Type B pancreatic cell (in vitro differentiated cells): ENCODE measurements at places on chromosomes 13 and 19. TPM values are rescaled to one million over a fixed set of nuclear protein-coding genes. Genes with fewer than 3 reads are reported as not detected.

GRCh38 chr19:51372649-51373504, at the start of gene NKG7:
NKG7 (minus strand) TSS chr19:51372654; CDS start chr19:51372535, 119 bp downstream.
- no peak for DNase-seq

The KCNJ14 gene
- total RNA-seq = 1.8 TPM in 2 replicates

- no peak for DNase-seq
Observed at GRCh38 chr19:33462112-33462791, 59.3 kb downstream of the PEPD start.

- DNase-seq = no peak
Observed at GRCh38 chr19:39296906-39297305, 699 bp downstream of the IFNL1 start.

The BEST2 gene
- total RNA-seq = 0.14 TPM in 1 of 2 replicates, not detected in the other

- DNase-seq = no peak
Observed at GRCh38 chr19:6091771-6092291, 18.5 kb downstream of the RFX2 start.

DNA sequence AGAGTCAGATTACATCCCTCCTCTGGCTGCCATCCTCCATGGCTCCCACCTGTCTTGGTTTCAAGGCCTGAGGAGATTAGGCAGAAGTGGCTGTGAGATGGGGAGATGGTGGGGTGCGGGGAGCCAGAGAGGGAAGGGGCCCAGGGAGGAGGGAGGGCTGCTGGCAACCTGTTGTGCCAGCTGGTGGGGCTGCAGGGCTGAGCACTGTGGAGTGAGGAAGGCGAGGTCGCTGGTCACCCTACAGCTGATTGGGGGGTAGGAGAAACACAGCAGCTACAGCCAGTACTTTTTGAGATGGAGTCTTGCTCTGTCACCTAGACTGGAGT, 48.3 kb downstream of the CD320 start:
- no peak for DNase-seq

The TPTE2 gene
- total RNA-seq = not detected in 2 replicates

DNA sequence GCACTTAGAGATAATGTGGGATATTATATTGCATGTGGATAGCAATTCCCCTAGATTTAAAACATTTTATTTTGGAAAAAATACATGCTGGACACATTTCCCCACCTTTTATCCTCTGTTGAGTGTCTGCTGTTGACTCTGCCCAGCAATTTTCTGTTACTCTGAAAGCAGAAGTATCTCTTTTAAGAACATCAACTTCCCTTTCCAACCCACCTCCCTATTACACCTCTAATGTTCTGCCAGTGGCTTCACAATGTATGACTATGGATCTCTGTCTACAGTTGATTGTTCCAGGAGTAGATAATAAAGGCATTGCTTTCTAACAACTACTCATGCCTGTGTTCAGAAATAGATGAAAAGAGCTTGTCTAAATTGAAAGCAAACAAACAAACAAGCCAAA, 754.8 kb upstream of the SLITRK6 start:
- no peak for DNase-seq

DNA sequence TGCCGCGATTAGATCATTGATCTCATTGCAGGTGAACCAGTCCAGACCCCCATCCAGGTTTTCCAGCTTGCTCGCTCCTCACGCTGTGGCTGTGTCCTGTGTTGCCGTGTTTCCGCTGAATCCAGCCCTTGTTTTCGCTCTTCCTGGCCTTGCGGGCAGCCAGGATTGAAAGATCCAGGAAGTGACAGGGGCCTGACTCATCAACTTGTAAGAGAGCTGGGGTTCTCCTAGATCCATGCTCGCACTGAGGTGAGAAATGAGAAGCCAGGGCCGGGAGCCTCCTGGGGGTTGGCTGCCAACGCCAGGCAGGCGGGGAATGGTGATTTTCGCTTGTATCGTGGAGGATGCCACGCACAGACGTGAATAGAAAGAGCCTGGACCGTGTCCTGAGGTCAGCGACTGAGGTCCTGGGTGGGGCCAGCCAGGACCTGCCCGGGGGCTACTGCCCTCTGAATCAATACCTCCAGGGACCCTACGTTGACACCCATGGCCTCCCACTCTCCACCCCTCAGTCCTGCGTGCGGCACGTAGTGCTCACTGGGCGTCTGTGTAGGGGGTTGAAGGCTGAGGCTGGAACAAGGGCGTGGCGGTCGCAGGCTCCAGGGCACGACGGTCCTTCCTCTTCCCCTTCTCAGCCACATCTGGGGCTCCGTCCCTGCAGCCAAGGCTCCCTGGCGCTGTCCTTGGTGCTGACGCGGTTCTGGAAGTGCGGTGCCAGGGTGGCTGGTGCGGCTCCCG, 7.3 kb upstream of the PTPRH start:
- DNase-seq = no peak

- DNase-seq = no peak
Observed at GRCh38 chr19:7287722-7288121, 6.5 kb downstream of the INSR start.

The GARIN5A gene
- total RNA-seq = 1.9 and 5.2 TPM in 2 replicates

- no peak for DNase-seq
Observed at GRCh38 chr13:98677398-98677797, 75.1 kb downstream of the SLC15A1 start.

DNA sequence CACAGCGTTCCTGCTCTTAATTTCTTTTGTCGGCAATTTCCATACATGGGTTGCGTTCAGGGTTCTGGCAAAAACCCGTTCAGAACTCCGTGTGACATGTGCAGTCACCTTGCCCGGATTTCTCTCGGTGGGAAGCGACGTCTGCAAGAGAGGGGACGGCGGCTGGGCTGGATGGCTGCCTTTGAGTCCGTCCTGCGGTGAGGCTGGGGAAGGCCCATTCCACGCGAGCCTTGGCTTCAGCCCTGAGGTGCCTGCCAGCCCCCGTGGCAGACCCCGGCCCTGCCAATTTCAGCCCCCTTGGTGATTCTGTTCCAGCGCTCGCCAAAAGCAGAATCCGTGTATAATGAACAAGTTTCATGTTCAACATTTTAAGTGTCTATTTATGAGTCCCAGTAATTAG, 72.6 kb upstream of the TSHZ3 start:
- no peak for DNase-seq

- no peak for DNase-seq
Observed at GRCh38 chr13:51539887-51540286, 44.4 kb upstream of the WDFY2 start.

The ZNF575 gene
- 1.8 and 2.6 TPM in 2 replicates for total RNA-seq

DNA sequence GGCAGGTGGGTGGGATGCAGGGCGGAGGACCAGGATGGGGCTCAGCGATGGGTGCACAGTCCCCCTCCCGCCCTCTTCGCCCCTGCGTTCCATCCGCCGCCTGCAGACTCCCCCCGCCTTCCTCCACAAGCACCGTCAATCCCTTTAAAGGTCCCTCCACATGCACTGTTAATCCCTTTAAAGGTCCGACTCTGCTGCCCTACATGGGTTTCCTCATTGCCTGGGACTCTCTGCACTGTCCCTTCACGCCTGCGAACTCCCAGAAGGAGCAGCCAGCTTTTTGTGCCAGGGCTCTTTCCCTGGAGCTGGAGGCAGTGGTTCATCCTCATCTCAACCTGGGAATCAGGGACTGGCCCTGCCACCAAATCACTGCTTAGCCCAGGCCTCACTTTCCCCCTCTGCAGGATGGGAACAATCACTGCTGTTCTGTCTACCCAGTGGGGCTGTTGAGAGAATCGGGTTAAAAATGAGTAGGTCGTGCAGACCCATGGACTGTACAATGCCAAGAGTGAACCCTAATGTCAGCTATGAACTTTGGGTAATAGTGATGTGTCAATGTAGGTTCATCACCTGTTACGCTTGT, 20.4 kb downstream of the ZNF574 start:
- DNase-seq = no peak

- no peak for DNase-seq
Observed at GRCh38 chr13:94966422-94966955, 254.1 kb upstream of the SOX21 start.

DNA sequence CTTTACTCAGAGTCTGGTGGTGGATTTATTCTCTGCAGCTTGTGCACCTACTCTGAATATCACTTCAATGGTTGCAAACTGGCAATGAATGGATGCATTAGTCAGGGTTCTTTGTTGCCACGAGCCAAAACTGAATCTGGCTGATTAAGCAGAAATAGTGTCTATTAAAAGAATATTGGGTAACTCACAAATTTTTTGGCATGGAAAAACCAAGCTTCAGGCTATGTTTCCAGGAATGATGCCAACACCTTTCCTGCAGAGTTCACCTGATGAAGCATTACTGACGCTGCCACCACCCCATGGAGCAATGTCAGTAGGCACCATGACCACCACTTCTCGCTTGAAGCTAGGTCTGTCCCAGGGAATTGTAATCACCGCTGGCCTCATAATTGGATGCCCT, 597.8 kb upstream of the SLC10A2 start:
- no peak for DNase-seq

DNA sequence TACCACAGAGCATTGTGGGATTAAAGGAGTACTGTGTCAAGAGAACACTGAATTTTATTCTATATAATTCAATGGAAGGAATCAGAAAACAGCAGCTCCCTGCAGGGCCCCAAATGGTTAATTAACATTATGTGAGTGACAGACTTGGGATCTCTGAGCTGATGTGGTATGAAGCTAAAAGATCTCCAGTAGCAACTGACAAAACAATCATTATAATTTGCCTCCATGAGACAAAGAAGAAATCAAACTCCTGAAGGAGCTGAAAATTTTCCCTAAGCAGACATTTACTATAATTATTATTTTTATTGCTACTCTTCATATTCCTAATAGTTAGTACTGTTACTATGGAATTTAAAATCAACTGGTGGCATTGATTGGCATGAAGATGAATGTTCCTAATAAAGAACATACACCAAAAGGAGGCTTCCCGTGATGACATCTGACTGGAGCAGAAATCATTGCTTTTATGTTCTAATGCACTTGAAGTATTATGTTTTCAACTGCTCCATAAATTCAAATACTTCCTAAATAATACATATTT, 28.8 kb upstream of the RFC3 start:
- DNase-seq = no peak

The PRR22 gene
- total RNA-seq = 3.3 and 5.2 TPM in 2 replicates

The WASF3 gene
- 15.2 and 40.2 TPM in 2 replicates for total RNA-seq

GRCh38 chr19:23093832-23094231, 23.0 kb upstream of the ZNF730 start:
- DNase-seq = no peak

The ZNF285 gene
- 9.6 and 10.4 TPM in 2 replicates for total RNA-seq

- no peak for DNase-seq
Observed at GRCh38 chr19:7734220-7735203, 2.6 kb upstream of the CLEC4G start.

The TUBA3C gene
- total RNA-seq = not detected in 2 replicates

DNA sequence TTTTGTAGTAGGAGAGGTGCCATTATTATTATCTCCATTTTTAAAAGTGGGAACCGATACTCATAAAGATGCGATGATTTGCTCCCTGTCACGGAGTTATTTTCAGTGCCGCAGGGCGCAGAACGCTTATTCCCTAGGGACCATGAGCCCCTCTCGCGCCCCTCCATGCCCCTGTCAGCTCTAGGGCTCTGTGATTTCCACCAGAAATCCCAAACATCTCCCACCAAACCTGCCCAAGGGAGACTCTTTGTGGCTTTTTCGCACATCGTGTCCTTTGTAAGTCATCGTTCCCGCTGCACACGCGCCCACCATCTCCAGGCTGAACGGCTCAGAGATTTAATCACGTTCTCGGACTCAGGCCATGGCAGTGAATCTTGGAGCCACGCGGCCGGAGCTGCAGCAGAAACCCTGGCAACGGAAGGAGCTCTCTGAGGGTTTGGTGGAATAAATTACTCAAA, 105.1 kb downstream of the DNAJC15 start:
- no peak for DNase-seq

GRCh38 chr19:926323-926588, 421 bp downstream of the ARID3A start:
- DNase-seq = no peak

DNA sequence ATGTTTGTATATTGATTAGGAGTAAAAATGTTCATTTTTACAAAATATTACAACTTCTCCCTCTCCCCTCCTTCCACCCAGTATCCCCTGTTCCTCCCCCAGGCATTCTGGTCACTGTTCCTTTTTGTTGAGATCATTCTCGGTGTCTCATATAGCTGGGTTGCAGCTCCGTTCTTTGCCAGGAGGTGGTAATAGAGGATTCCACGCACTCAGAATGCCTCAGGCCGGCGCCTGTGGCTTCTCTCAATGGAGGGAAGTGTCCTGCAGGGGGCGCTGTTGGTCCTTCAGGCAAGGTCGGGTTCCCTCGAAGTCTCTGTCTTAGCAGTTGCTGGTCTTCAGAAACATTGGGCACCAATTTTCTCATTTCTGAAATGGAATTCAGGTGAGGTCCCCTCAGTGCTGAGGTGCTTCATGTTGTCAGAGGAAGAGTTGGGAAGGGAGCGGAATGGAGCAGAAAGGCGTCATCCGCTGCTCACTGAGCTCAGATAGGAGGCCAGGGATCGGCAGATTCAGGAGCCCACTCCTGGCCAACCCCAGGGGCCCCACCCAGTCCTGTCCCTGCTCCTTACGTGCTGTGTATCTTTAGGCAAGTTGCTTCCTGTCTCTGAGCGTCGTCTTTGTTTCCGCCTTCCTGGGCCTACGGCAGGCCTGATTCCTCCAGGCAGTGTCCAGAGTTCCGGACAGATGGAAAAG, 10.3 kb upstream of the GARIN5A start:
- no peak for DNase-seq

- no peak for DNase-seq
Observed at GRCh38 chr19:39319892-39320248, 793 bp downstream of the LRFN1 start.

DNA sequence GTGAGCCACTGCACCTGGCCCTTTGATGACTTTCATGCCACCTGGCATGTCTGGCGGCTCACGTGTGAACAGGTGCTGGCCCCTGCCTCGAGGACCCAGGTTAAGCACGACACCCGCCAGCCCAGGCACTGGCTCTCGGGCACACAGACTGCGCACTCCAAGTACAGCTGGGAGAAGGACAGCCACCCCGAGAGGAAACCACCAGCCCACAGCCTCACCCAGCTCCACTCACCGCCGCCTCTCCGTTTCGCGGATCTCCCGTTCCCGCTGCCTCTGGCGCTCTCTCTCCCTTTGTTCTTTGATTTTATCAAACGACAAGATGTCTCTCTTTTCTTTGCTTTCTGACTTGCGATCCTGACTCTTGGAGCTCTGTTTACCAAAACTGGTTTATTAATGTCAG, 27.4 kb upstream of the TINCR start:
- DNase-seq = no peak

The ZNF563 gene
- 2.6 and 2.7 TPM in 2 replicates for total RNA-seq

The UNC13A gene
- 4.3 and 6.2 TPM in 2 replicates for total RNA-seq

GRCh38 chr19:46180701-46181387, 32.8 kb downstream of the IGFL2 start:
- no peak for DNase-seq

The SYT5 gene
- total RNA-seq = 5.0 and 9.1 TPM in 2 replicates

- DNase-seq = no peak
Observed at GRCh38 chr19:12647490-12648071, 19.0 kb downstream of the MAN2B1 start.

- DNase-seq = no peak
Observed at GRCh38 chr19:49549045-49549444, 21.2 kb downstream of the RCN3 start.

The ETV2 gene
- total RNA-seq = 1.1 TPM in 2 replicates

DNA sequence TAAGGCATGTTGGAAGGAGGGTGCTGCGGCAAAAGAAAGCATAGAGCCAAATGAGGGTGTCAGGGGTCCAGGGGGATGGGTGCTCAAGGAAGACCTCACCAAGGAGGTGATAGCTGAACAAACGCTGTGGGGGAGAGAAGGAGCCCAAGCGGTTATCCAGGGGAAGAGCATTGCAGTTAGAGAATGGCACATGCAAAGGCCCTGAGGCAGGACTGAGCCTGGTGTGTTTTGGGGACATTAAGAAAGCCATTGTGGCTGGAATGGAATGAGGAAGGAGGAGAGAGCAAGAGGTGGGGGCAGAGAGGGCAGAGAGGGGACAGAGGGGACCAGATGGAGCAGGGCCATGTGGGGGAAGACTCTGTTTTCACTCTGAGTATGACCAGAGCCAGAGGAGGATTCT, 6.1 kb upstream of the MYH14 start:
- no peak for DNase-seq
